ENCODE measurements at places on chromosomes 5 and 9.
A peak's percentile ranks its signal among the peaks of the same experiment; 100 is the strongest.

- DNase-seq = no peak
These were observed 5.5 kb downstream of the MYORG start for GRCh38 chr9:34370970-34371880.

DNA sequence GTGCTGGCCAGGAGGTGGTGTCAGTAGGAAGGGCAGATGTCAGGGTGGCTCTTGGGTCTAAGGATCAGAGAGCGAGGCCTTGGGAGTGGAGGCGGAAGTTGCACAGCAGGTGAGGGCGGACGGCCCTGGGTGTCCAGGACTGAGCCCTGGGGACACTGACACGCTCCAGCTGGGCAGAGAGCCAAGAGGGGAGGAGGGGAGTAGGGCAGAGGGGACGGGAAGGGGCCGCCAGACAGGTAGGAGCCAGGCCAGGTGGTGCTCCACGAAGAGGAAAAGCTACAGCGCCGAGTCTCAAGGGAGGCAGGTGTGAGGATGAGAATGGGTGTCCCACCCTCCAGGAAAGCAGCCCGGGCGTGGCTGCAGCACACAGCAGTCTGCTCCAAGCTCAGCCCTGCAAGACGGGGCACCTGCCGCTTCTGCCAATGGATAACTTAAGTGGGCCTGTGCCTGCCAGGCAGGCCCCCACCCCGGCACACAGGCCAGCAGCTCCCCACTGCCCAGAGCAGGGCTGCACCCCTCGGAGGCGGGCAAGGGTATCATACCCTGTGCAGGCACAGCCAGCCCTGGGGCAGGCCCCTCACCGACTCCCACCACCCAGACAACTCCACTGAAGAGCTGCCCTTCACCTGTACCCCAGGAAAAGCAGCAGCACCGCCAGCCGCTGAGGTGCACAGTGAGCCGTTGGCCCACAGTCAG is 4.9 kb downstream of the TPRN start:
- DNase-seq = no peak

GRCh38 chr5:27009540-27009915 is 28.9 kb downstream of the CDH9 start:
- DNase-seq = no peak

DNA sequence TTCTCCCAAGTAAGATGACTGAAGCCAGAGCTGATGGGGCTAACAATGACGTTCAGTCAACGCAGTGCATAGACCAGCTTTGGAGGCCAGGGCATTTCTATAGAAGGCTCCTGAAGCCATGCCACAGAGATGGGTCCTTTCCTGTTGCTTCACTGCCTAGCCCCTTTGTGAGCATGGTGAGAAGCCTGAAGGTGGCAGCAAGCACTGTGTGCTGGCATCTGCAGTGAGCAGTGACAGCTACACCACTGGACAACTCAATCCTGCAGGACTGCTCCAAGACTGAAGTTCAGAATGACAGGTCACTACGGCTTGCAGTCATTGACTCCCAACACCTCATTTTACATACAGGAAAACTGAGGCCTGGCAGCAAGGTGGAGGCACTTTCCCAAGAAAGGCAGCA is 229.0 kb downstream of the TSSK1B start:
- DNase-seq = no peak

DNA sequence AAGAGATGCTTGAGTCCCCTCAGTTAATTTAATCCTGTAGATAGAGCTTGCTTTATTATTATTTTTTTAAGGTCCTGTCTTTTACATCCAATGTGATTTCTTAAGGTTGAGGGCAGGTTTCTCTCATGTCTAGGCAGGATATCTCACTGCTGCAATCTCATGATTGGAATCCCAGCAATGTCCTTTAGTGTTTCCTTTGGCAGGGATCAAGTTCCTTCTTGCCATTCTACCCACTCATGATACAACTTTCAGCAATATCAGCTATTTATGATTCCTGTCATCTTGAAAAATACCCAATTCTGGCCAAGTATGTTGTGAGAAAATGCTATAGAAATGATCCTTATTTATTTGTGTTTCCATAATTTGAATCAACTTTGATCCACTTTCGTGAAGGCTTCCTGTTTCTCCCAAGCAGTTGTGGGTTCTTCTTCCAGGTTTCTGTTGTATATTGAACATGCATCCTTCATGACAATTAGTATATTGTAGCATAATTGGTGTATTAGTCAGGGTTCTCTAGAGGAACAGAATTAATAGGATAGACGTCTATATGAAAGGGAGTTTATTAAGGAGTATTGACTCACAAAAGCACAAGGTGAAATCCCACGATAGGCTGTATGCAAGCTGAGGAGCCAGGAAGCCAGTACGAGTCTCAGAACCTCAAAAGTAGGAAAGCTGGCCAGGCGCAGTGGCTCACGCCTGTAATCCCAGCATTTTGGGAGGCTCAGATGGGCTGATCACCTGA is 18.4 kb upstream of the VPS13A start:
- no peak for DNase-seq

- DNase-seq = no peak
These were observed 137.7 kb upstream of the GRIA1 start for GRCh38 chr5:153352685-153353219.

DNA sequence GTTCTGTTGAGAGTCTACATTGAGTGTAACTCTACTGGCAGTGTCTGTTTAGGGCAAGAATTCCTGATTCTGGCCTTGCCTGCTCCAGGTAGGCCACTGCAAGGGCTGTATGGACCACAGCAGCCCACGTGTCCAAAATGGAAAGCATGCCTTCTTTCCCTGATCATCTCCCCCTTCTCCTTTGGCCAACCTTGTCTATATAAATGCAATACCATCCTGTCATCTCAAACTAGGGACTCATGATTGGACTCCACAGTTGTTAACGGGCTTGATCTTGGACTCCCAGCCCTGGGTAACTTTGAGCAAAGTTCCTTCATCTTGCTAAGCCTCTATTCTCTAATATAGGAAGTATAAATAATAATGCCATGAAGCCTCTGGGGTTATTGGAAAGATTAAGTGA is 533.6 kb downstream of the BNC2 start:
- no peak for DNase-seq

DNA sequence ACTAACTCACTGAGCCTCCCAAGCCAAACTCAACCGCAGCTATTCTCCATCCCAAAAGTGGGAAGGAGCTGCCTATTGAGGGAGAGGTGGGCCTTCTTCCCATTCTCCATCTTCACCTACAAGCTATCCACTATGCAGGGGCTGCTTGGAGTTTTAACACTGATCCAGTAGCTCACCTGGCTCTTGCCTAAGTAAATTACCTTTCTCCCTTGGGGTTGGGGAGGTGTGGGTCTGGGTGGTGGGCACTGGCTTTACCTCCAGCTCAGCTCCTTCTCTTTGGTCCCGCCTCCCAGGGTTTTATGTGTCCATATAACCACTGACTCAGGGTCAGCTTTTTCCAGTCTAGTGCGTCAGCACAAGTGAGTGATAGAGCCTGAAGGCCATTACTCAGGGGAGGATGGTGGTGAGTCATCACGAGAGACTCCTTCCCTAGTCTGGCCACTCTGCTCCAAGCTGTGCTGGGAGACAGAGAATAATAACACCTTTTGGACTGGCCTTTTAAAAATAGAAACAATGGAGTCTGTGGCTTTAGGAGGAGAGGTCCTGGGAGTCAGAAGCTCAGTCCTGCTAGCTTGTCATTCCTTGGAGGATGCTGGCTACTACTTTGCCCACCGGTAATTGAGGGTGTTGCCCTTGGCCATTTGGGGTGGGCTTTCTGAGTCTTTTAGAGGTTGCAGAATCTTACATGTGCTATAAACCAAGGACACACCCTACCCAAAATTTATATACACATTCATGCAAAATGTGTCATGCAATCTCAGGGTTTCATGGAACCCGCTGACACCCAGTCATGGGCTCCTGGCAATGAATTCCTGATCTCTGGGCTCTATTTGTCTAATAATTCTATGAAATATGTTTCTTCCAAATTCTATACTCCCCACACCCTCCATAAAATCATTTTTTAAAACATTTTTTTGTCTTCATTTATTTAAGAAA is 35.6 kb upstream of the ATP6V1G1 start:
- DNase-seq = no peak

DNA sequence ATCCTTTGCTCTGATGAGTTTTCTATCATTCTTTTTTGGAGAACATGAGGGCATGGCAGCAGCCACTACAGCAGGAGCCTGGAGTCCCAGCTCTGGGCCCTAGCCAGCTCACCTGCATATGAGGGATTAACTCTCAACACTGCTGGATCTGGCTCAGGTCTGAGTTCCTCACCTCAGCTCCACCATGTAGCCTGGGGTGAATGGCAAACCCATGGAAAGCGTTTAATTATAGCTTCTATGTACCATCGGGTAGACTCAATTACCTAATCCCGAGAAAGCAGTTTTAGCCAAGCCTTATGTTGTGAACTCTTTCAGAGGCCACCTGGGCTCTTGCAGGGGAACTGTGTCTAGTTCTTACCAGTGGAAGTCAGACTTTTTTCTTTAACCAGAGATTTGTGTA is 3.9 kb upstream of the S100Z start:
- DNase-seq = no peak

DNA sequence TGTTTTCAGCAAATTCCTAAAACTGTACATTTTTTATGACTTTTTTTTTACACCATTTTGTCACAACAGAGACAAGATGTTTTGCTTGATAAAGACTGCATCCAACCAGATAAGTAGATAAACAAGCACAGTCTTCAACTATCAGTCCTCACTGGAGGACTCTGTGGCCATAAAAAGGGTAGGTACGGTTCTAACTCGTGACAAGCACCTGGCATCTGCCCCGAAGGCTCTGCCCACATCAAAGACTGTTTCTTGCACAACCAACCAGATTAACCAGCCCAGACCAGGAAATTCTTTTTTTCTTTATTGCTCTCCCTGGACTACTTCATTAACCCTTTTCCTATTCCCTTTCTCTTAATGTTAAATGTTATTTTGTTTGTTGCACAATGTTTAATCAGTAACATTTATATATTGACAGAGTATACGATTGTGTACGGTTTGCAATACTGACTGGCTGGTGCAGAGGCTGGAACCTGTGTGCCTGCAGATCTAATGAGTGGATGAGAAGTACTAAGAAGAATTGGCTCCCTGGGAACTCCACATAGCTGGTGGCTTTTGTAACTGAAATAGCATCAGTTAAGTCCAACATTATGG is 74.1 kb downstream of the SERINC5 start:
- peak; percentile 41 for DNase-seq

DNA sequence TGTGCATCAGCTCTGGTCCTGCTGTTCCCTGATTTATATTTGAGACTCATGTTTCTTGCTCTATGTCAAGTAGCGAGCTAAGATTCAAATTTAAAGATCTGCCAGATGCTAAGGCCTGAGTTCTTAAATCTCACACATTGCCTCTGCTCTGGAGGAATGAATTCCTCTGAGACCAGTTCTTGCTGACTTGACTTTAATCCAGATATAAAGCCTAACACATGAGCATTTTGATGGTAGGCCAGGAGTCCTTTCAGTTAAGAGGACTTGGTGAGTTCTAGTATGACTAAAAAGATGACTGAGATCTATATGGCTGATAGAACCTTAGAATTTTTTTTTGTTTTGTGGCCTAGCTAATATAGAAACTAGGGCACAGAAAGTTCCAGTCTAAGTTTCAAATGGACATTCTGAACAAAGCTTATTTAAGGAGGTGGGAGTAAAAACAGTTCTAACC is 1.3 kb upstream of the INIP start:
- no peak for DNase-seq

- DNase-seq = no peak
These were observed 385.7 kb downstream of the BNC2 start for GRCh38 chr9:16484744-16485143.

DNA sequence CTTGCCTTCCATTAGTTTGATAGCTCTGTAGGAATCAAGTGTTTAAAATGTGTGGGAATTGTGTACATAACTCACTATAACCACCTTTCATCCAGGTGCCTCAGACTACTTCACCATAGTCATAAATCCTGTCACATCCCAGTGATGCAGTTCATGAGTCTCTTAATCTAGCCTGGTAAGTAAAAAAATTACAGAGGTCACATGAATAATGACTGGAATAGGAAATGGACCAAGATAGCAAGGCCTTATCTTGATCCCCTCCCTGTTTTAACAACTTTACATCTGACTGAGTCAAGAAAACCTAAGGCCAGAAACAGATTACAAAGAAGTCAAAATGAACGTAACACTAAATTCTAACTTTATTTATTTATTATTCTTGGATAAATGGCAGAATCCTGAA is 1.5 kb upstream of the RNF145 start:
- no peak for DNase-seq

DNA sequence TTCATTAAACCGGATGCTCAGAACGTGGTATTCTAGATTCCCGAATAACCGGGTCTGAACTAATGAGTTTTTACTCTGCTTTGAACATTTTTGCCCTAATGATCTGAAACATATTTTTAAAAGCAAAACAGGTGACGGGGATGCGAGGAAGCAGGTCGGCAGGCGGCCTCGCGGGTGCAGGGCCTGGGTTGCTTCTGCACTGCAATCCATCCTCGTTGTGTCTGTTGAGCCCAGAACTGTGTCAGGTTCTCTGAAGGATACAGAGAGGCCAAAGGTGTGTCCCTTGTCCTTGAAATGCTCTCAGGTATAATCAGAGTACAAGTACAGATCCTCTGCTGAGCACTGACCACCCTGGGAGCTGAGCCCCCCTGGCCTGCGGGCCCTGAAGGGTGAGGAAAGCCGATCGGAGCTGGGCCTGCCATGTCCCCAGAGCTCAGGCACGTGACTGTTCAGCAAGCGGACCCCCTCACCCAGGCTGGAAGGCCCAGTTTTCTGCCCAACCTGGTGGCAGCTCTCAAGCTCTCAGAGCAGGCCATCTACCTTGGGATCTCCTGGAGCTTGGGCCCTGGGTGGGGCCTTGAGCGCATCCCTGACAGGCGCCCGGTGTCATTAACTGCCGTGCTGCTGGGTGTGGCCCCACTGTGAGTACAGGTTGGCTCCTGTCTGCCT is 151.8 kb downstream of the OLFM1 start:
- DNase-seq = no peak

DNA sequence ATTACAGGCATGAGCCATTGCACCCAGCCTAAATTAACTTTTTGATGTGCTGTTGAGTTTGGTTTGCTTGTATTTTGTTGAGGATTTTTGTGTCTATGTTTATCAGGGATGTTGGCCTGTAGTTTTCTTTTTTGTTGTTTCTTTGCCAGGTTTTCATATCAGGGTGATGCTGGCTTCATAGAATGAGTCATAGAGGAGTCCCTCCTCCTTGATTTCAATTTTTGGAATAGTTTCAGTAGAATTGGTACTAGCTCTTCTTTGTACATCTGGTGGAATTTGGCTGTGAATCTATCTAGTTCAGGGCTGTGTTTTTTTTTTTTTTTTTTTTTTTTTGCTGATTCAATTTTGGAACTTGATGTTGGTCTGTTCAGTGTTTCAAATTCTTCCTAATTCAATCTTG is 1164.3 kb upstream of the DMAC1 start:
- DNase-seq = no peak

DNA sequence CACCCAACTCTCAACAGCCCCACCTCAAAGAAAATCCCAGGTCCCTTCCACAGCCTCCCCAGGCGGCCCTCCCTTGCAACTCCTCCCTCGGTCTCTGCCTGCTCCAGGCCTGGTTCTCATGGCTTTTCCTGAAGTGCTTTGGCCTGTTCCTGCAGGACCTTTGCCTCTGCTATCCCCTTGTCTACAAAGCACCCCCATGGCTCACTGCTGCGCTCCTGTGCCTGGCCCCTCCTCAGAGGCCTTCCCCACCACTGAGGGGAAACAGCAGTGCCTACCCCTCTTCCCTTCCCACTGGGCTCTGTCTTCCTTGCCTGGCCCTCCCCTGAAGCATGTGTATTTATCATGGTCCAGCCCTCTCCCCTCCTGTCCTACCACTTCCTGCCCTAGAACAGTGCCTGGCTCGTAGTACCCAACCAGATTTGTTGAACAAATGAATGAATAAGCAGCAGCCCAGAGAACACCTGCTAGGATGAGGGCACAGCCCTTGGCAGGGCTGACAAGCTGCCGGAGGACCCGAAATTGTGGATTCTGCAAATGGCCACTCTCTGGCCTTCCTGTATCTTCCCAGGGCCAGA is 68.6 kb upstream of the LRRTM2 start:
- DNase-seq = no peak

GRCh38 chr5:119655061-119655460 is 25.7 kb downstream of the FAM170A start:
- DNase-seq = no peak

Data from activated T-helper 1 cell treated with anti-CD3 and anti-CD28 coated beads, Interleukin-12 subunit alpha, Interleukin-12 subunit beta, Interleukin-2, Interleukin-4 antibody, amounts not matched to agents 30 ng/mL and 10 ng/mL and 1 ng/mL, durations not matched to agents 14 hours and 24 hours and 36 hours (primary cell).